ENCODE measurements at places on chromosomes 11 and 22. TPM values are rescaled to one million over a fixed set of nuclear protein-coding genes. Genes with fewer than 3 reads are reported as not detected.

BACE1 gene
- 1.7 TPM for total RNA-seq

SNX32 gene
- 2.4 TPM for total RNA-seq

RGL4 gene
- total RNA-seq: 15.5 TPM

FGF4 gene
- total RNA-seq: not detected

SORL1 gene
- 38.6 TPM for total RNA-seq

OR8G5 gene
- total RNA-seq: not detected

APOA5 gene
- total RNA-seq: not detected

MS4A7 gene
- not detected for total RNA-seq

SCGB1A1 gene
- not detected for total RNA-seq

ASCL3 gene
- total RNA-seq: not detected

LARGE1 gene
- total RNA-seq: 1.1 TPM

SLC5A1 gene
- total RNA-seq: not detected

TH gene
- total RNA-seq: not detected

TEX12 gene
- total RNA-seq: not detected

OR4D5 gene
- not detected for total RNA-seq

KCTD17 gene
- 53.4 TPM for total RNA-seq

TSPAN18 gene
- total RNA-seq: 3.8 TPM

BSX gene
- total RNA-seq: not detected

OR52A5 gene
- not detected for total RNA-seq

TMPRSS13 gene
- 2.0 TPM for total RNA-seq

NXF1 gene
- total RNA-seq: 120 TPM

PGM2L1 gene
- 10.1 TPM for total RNA-seq

OR56A1 gene
- total RNA-seq: not detected

RIMBP3B gene
- 0.05 TPM for total RNA-seq

KRTAP5-1 gene
- total RNA-seq: not detected

PTGDR2 gene
- total RNA-seq: 1.1 TPM

GRIK4 gene
- total RNA-seq: 0.21 TPM

TRIM29 gene
- total RNA-seq: not detected
